NCI-H345 (cell line): ENCODE measurements at places on chromosomes 11 and 22.

DNA sequence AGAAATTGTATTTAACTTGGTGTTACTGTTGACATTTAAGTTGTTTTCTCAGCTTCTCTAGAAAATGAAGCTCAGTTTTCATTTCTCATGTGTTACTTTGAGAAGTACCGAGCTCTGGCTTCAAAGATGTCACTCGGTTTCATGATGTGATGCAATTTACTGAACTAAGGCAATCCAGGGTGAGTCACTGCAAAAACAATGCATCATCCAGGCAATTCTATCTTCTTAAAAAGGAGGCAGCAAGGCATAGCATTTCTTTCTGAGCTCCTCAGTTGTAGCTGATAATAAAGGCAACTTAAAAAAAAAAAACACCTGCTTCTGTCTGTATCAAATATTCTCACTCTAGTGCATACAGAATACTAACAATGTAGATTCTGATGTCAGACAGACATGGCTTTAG, 91.1 kb upstream of the KCNA4 start:
- DNase-seq, result no peak

- no peak for DNase-seq
These were observed 236.7 kb downstream of the TTC28 start for GRCh38 chr22:28442711-28443525.

DNA sequence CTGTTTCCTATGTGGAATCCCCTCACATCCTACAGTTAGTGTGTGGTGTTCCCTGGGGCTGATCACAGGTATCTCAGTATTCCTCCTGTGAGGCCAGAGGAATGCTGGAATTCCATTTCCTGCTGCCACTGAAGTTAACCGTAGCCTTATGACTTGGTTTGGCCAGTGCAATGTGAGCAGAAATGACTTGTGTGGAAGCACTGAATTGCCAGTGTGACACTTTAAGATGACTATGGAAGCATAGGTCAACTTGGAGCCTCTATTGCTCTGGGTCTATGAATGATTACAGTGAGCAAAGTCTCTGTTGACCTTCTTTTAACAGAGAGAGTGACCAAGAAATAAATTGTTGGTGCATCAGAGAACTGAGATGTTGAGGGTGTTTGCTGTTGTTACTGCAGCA, 16.5 kb downstream of the TBRG1 start:
- no peak for DNase-seq

DNA sequence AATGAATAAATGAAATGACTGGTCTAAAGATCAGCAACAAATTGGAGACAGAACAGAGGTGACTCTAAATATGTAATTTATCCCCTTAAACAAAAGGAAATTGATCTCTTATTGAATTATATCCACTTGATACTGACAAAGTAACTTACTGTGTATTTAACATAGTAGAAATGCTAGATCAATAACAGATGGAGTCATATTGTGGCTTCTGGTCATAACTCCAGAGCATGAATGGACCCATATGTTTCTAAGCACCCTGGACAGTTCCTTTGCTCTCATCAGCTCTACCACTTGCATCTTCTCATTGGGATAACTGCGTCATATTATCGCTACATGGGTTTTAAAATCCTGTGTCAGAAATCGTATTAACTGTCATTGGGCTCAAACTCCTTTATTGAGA, 222.3 kb downstream of the ETS1 start:
- no peak for DNase-seq

DNA sequence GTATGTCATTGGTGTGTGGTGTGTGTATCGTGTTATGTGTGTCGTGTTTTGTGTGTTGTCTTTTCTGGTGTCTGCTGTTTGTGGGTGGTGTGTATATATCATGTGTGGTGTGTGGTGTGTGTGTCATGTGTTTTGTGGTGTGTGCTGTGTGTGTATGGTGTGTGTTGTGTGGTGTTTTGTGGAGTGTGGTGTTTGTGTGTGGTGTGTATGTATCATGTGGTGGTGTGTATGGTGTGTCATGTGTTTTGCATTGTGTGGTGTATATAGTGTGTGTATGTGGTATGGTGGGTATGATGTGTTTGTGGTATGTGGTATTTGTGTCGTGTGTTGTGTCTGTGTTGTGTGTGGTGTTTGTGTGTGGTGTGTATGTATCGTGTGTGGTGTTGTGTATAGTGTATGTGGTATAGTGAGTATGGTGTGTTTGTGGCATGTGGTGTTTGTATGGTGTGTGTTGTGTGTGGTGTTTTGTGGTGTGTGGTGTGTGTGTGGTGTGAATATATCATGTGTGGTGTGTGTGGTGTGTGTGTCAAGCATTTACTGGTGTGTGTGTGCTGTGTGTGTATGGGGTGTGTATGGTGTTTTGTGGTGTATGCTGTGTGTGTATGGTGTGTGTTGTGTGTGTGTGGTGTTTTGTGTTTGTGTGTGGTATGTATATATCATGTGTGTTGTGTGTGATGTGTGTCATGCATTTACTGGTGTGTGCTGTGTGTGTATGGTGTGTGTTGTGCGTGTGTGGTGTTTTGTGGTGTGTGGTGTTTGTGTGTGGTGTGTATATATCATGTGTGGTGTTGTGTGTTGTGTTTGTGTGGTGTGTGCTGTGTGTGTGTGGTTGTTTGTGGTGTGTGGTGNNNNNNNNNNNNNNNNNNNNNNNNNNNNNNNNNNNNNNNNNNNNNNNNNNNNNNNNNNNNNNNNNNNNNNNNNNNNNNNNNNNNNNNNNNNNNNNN, 12.7 kb downstream of the PIM3 start:
- DNase-seq, result no peak

- DNase-seq, result peak; percentile 26
These were observed at the start of gene CLCF1 for GRCh38 chr11:67372993-67373647. Gene CLCF1 (minus strand): TSS chr11:67373598. CDS start chr11:67373539, 59 bp downstream.

DNA sequence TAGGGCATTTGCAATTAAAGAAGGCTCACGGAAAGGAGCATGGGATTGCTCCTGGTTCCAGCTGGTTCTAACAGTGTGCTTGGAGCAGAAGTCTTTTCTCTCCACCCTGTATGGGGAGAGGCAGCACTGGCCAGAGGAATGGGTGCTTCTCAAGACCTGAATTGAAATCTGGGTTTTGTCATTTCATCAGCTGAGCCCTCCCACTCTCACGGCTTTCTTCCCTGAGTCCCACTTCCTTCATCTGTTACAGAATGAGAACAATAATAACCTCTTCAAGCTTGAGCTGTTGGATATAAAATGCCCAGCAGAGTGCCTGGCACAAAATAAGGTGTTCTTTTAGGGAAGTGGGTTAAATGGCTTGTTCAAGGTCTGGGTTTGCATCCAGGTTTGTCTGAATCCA, 17.2 kb downstream of the CNTF start:
- no peak for DNase-seq

- peak; percentile 34 for DNase-seq
These were observed 15.6 kb upstream of the DENND5A start for GRCh38 chr11:9280655-9281301.

DNA sequence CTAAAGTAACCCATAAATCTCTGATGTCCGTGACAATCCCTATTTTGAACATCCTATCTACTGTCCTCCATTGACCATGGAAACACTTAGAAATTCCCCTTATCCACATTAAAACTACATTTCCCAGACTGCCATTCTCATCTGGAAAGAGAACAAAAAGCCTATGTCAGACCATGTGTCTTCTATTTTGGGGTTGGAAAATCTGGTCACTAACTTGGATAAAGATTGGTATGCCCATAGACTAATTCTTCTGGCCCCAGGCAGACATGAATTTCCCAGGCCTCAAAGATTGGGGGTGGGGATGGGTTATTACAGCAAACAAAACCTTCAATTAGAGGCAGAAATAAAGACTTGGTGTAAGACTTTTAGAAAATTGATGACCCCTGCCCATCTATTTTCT, 30.9 kb upstream of the CREB3L1 start:
- no peak for DNase-seq

DNA sequence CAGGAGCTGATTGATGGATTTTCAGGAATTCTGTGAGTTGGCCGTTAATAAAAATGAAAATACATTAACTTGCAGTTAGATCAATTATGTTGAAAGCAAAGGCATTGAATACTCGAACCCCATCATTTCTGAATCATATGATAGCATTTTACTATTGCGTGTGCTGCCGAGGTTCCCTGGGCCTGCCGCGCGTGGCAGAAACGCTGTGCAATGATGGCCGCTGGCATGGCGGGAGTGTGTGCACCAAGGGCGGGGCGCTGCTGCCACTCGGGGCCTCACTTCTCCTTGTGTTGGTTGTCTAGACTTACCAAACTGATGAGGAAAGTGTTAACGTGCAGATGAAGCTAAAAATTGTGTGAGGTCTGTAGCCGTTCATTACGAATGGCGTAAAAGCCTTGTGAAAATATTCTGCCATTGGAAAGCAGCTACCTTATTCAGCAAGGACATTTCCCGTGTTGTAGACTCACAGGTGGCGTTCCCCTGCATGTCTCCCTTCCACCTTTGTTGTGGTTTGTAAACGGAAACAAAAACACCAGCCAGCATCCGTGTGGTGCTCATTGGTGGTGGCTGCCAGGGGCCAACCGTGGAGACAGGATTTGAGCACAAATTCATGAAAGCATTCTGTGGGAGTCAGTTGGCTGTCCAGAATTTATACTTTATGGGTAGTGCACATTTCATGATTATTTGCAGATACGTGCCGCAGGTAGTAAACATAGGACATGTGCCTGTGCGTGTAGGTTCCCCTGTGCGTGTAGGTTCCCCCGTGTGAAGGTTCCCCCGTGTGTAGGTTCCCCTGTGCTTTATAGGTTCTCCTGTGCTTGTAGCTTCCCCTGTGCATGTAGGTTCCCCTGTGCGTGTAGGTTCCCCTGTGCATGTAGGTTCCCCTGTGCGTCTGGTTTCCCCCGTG, 5.9 kb upstream of the GRAMD4 start:
- DNase-seq, result no peak

DNA sequence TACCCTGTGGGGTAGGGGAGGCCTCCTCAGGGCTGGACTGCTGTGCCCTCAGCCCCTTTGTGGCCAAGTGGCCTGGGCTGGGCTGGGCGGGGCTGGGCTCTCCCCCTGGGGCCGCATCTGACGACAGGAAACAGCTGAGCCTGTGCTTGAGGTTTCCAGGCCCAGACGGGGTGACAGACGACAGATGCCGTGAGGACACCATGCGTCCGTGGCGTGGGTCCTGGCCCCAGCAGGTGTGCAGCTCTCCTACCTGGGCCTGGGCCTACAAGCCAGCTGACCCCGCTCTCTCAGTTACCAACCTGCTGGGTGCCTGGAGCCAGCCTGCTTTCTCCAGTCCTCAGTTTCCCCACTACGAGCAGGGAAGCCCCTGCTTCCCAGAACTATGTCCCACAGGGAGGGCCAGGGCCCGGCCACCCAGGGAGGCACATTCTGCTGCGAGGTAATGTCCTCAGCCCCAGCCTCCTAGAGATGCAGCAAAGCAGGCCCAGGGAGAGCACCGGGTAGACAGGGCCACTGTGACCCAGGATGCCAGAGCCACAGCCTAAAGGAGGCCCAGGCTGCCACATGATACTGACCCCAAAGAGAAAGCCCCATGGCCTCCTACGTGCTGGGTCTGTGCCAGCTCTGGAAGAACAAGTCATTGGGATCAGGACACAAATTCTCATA, 181.3 kb downstream of the IGLL1 start:
- DNase-seq, result no peak

DNA sequence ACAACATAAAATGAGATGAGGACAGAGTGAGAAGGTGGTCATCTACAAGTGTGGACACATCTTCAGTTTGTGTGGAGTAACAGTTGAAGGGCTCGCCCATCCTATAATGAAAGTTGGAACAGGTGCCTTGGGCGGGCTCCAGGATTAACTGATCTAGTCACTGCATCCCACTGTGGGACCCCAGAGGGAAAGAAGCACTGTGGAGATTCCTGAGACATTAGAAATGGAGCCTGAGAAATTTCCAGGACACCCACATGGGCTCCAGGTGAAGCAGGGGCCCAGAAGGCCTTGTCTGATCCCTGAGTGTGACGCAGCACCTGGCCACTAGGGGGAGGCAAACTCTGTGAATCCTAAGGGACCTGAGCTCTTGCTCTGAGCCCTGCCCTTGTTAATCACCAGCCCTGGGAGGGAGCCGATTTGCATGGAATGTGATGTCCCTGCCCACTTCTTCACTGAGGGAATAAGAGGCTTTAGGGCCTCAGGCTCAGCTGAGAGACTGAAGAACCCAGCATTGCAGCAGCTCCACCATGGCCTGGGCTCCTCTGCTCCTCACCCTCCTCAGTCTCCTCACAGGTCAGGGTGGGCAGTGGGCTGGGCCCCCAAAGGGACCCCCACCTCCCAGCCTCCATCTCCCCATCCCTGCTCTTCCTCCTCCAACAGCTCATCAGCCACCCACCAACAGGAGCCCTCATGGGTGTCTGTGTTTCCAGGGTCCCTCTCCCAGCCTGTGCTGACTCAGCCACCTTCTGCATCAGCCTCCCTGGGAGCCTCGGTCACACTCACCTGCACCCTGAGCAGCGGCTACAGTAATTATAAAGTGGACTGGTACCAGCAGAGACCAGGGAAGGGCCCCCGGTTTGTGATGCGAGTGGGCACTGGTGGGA, 98.4 kb downstream of the VPREB1 start:
- peak; percentile 66 for DNase-seq

DNA sequence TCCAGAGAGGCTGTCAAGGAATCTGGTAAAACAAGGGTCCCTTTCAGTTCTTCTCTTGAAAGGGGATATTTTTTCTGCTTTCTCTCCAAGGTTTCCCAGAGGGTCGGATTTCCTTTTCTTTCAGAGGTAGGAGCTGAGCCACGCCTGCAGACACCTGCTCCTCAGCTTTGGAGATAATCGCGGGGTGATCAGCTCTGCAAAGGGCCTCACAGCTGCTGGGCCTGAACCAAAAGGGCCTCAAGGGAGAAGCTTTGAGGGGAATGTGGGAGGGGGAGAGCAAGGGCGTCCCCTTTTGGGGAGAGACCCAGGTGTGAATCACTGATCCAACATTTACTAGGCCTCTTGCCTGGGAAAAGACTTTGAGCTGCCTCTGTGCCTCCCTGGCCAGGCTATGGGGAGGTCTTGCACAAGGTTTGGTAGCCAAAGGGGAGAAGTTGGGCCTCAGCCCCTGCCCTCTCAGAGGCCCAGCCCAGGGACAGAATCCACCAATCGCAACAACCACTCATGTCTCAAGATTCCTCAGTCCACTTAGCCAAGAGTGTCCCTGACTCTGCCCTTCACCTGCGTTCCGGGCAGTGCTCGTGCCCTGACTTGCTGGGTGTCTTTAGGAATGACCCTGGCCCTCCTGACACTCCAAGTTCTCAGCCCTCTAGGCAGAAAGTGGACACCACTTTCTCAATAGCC, 14.0 kb upstream of the TP53I11 start:
- peak; percentile 11 for DNase-seq

- DNase-seq, result no peak
These were observed 16.7 kb downstream of the RIBC2 start for GRCh38 chr22:45429981-45430775.
